Cortex of kidney (tissue), 1 donor: ENCODE measurements at places on chromosomes 6 and 20.

GRCh38 chr6:136526196-136526930 lies 23.9 kb downstream of the MAP7 start:
- DNase-seq: no peak

DNA sequence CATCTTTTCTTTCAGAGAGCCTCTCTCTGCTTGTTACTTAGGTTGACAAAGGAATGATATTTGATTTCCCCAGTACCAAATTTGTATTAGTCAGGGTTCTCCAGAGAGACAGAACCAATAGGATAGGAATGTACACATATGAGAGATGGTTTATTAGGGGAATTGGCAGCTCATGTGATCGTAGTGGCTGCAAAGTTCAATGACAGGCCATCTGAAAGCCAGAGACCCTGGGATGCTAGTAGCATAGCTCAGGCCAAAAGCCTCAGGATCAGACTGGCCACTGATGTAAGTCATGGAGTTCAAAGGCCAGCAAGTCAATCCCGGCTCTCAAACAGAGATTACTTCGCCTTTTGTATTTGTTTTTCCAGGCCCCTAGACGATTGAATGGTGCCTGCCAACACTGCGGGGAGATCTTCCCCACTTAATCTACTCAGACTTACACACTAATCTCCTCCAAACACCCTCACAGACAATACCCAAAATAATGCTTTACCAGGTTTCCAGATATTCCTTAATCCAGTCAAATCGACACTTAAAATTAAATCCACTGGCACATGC lies 215.5 kb downstream of the ALDH8A1 start:
- DNase-seq: no peak

GRCh38 chr6:293193-294174 lies 1.2 kb downstream of the DUSP22 start:
- DNase-seq: no peak

- no peak for DNase-seq
Observed at GRCh38 chr6:146265056-146265455, 236.2 kb downstream of the GRM1 start.

DNA sequence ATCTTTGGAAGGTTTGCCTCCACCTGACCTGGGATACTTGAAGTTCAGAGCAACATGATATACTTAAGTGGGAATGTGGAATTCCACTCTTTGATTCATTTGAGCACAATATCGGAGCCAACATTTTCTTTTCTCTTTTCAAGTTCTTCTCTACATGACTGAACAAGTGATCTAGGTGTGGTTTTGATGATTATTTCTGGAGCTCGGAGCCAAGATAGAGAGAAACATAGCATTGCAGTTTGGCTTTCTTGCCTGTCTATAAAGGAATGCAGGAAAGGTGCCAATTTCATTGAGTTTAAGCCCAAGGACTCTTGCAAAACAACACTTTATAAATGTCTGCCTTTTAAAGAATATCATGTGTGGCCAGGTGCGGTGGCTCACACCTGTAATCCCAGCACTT lies 124.2 kb upstream of the FAM83B start:
- no peak for DNase-seq

GRCh38 chr20:61587036-61587435 lies 335.0 kb downstream of the CDH4 start:
- no peak for DNase-seq

- DNase-seq: no peak
Observed at GRCh38 chr6:82681119-82681714, 317.6 kb downstream of the TPBG start.

DNA sequence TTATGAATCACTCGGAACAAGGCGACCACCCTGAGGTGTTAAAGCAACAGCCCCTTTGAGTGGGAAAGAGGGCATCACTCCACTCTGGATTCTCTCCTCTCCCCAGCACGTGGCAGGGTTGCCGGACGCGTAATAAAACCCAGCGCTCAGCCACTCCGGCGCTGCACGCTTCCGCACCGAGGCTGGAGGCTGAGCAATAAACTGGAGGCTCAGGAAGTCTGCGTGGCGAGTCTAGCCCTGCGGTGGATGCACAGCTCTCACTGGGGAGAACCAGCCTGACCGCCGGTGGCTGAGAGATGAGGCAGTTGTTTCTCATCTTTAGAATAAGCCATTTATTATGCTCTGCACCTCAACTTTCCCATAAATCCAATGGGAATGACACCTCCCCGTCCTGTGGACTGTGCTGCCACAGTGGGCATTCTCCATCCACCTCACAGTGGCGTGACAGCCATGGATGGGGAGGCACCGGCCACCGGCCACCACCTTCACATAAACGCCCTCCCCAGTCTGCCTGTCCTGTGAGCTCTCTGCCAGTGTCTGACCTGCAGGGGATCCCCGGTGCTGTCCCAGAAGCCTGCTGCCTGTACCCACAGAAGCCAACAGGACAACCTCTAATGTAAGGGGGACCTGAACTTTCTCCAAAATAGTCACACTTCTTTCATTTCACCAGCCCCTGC lies 64.2 kb upstream of the GGTLC1 start:
- no peak for DNase-seq

DNA sequence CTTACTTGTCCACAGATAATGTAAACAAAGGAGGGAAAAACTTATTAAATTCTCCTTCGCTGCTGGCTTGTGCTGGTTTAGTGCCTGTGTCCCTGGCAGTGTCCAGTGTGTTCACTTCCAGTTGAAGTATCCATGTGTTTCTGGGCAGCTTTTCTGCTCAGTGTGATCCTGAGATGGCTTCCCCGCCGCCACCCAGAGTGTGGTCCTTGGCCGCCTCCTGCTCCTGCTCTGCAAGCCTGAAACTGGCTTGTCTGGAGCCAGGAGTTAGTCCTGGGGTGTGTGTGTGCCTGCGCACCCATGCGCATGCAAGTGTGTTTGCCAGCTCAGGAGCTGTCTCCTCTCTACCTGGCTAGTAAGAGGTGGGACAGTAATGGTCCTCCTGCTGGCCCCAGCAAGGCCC lies 7.2 kb downstream of the BTBD3 start:
- DNase-seq: no peak

DNA sequence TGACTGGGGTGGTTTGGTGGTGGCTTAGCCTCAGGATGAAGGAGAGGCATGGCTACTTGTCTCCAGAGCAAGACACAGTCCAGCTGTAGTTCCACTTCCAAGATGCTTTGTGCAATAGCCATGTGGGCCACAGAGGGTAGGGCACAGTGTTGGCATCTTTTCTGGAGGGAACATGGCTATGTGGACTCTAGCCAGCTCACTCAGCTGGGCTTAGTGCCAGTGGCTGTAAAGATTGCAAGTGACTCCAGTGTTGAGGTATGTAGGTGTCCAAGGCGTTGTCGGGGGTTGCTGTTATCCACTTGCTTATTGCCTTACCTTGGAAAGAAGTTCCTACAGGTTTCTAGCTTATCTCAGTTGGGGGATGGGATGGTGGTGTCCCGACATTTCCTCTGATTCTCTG lies 233.4 kb downstream of the CD109 start:
- no peak for DNase-seq

DNA sequence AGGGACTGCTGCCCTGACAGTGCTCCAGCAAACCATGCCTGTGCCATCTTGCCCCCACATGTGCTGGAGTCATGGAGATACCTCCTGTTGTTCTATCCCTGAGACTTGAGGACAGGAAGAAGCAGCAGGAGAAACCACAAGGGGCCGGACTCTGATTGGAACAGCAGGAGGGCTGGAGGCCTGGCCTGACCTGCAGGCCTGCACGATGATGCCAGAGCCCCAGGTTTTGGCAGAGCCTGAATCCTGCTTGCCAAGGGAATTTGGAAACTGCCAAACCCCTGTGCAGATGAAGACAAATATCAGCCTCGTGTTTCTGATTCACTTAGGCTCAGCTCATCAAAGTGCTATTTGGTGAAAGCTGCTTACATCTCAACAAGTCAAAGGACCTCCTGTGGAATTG lies 177.6 kb downstream of the MAFB start:
- DNase-seq: no peak

DNA sequence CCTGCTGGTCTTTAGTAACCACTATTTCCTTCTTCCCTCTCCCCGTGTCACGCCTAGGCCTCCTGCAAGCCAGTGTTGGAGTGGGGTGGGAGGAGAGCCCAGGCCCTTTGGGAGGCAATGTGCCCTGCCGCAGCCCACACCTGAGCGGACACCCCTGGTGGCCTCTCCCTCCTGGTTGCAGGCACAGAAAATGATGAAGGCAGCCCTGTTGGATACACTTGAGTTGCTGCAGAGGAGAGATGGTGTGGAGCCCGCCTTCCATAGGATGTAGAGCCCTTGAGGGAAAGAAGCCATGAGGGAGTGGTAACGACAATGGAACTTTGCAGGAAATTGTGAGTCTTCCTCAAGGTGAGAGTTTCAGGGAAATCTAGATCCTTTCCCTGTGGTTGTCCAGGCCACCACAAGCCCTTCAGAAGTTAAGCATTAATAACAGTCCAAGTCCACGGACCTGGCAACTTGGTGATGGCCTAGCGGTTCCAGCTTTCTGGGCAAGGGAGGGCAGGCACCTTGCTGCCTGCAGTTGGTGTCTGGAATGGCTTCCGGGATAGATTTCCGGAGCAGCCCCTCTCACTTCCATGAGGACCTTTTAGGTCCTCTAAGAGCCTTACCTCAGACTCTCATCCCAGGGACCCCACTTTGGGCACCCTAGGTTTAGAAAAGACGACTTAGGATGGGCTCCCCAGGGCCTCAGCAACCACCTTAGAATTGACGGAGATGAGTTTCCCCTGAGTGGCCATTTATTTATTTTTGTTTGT lies 67.3 kb upstream of the NXT1 start:
- no peak for DNase-seq

DNA sequence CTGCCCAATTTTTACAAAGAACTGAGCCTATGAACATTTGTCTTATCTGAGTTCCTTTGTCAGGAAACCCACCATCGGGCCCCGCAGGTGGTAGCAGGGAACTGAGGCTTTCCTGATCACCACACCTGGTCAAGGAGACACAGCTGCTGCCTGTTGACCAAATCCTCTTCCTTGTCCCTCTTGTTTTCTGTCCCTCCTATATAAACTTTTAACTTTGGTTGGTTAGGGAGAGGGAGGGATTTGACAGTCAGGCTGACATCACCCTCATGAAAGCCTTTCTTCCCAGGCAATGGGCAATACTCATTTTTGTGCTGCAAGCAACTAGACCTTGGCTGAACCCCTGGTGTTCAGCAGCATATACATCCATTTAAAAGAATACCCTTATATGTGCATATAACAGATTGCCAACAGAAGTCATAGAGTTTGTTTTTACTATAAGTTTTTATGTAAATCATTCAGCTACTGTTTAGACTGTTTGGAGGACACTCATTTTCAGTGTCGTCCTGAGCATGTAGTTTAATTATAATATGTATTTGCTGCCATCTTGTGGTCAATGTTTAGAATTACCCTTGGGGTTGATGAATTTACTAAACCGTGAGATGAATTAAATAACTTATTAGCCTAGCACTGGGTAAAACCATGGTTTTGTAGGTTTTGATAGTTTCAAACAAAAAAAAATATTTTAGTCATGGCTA lies 17.0 kb downstream of the CRISP1 start:
- no peak for DNase-seq

DNA sequence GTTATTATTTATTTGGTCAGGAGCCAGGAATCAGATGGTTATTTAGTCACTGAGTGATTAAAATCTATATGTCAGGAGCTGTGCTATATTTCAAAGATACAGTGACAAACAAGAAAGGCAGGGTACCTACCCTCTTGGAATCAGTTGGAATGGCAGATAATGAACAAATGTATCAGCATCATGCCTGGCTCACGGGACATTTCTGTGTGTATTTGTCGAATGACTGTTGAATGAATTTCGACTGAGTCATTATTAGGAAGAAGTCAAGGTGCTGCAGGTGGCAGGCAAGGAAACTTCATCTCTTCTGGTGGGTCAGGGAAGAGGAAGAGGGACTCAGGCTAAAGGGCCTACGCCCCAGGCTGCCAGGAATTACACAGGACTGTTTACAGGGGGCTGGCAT lies 13.6 kb downstream of the PKIG start:
- DNase-seq: no peak

GRCh38 chr6:1970151-1970561 lies 275.2 kb downstream of the GMDS start:
- no peak for DNase-seq

DNA sequence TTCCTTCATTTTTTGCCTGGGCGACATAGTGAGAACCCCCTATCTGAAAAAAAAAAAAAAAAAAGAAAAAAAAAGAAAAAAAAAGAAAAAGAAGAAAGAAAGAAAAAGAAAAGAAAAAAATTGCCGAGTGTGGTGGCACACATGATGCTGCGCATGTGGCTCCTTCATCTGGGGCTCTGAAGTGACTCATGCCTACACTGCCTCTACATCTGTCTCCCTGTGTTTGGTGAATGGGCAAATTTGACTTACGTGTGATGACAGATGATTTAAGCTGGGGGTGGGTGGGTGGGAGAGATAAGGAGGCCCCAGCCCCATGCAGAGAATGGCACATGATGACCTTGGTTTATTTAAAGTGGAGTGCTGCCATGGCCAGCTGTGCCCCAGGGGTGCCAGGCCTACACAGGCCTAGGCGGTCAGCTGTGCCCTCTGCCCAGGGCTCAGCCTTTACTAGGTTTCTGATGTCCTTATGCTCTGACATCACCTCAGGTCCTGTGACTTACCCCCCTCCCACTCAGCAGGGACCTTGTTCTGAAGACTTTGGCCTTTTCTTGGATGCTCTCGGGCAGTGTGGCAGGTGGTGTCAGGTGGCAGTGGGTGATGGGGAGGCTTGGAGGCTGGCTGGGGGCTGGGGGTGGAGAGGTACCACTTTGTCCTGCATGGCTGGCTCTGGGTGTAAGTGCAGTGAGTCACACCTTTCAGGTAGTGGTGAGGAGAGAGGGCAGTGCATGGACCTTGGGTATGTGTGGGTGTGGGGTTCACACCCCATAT lies 41.1 kb downstream of the VEGFA start:
- DNase-seq: no peak

DNA sequence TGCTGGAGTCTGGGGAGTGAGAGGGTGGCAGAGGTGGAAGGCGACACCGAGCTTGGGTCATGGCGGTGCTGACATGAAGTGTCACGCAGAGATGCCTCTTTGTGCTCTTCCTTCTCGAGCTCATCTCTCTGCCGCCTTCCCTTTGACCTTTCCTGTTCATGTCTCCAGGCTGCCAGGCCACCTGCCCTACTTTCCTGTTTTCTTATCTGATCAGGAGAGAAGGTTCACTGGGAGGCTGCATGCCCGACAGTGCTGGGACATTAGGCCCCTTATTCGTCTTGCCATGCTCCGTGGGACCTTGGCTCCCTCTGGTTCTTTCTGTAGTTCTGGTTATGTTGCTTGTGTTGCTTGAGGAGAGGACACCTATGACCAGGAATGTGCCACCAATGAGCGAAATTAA lies 33.2 kb downstream of the CST8 start:
- no peak for DNase-seq
